ENCODE measurements at places on chromosomes 16 and 17.

DNA sequence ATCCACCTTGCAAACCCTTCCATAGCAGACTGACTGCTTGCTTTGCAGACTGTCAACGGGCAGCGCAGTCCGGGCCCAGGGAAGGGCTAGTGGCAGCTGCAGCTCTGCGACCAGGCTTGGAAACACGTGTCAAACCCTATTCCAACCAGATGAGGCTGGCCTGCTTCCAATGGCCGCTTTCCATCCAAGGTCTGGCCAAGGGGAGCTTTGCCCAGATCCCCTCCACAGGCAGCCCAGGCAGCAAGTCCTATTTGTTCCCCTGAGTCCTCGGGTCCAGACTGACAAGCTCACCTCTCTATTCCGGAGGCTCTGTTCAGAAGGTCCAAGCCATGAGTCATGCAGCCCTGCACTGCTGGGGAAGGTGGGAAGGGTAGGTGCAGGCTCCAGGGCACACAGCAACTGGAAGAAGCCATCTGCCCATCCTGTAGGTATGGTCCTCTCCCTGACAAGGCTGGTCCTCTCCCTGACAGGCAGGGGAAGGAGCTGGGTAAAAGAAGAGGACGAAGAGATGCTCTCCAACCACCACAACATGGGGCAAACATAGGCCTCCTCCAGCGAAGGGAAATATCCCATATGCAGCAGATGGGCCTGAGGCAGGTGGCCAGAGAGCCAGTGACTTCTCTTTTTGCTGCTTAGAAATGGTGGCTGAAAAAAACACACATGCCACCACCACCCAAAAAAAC lies 22.6 kb upstream of the AXIN2 start:
- no peak for DNase-seq

DNA sequence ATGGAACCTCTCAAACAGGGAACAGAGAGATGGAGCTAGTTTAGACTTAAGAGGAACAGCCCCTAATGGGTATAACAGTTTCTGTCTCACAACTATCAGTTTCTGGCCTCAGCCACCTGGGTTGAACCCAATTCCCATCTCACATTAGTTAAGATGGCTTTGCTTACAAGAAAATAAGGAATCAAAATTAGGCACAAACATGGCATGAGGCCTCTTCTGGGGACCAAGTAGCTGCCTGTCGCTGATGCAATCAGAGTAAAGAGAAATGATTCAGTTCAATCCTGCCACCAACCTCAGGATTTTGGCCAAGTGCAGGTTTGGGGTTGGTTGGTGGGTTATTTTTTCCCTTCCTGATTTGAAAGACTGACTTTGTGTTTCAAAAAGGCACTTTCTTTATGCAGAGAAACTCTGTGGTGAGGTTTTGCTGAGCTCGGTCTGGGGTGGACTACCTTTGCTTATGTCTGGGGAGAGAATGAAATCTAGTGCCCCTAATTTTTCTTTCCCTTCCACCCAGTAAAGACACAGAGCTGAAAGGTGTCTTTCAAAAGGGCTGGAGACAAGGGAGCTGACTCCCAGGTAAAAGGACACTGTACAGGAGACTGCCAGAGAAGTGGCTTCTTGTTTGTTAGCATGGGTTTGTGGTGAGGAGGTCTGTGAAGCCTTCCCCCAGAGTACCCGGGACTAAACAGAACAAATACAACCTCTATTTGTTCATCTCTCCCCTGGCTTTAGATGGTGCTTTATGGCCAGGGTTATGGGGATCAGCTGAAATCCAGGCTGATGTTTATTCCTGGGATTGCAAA lies 44.8 kb upstream of the NFAT5 start:
- no peak for DNase-seq

DNA sequence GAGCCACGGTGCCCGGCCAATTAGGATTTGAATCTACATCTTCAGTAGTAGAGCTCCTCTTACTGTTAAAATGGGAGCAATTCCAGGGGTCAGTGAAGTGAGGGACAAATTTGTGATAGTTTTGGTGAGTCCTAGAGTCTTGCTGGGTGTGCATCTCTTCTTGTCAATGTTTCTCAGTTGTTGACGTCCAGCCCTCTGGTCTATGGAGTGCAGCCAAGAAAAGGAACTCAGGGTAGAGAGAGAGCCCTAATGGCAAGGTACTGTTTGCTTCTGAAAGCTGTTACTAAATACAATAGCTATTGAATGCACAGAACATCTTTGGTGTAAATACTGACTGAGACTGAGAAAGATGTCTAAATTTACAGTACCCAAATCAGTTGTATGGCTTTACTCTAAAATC lies 282.5 kb upstream of the SALL1 start:
- DNase-seq = no peak

DNA sequence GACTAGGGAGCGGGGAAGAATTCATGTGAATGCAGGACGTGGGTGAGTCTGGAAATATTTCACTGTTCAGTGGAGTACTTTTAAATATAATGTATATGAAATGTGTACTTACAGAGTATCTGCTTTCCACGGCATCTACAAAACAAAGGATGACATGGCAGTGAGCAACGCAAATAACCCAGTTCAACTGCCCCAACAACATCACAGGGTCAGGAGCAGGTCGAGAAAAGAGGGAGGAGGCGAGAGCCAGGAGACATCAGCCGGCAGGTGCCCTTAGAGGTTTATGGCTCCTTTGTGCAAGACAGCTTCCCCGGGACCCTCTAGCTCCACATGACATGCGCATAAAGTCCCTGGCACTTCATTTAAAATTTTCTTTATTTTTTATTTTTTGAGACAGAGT lies 61.1 kb downstream of the PECAM1 start:
- no peak for DNase-seq

- DNase-seq = no peak
Measured at GRCh38 chr17:70327723-70328122, 158.4 kb downstream of the KCNJ2 start.

GRCh38 chr16:23893986-23894385 lies 58.2 kb downstream of the PRKCB start:
- no peak for DNase-seq

DNA sequence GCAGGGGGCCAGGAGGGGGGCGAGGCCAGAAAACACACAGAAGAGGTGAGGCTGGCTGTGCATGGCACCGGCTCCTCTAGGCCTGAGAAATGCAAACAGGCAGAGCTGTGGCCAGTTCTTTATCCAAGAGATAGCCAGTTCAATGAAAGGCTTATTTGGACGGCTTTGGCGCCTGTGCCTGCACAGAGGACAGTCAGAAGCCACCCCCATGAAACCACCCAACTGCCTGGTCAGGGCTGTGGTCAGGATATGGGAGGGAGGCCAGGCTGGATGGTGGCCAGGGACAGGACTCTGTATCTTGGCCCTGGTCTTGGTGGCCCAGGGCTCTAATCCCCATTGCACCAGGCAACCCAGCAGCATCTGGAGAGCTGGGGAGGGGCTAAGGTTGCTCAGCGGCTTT lies 24.5 kb upstream of the GPRC5C start:
- no peak for DNase-seq

- DNase-seq = no peak
Measured at GRCh38 chr17:81913394-81914102, 2.3 kb upstream of the PCYT2 start.

All from cortex of kidney (tissue), 1 donor.